Activated T-helper 1 cell treated with anti-CD3 and anti-CD28 coated beads, Interleukin-2, amount 50 U/mL, for 16 hours (primary cell): ENCODE measurements at places on chromosomes 4 and X.

GRCh38 chrX:140661643-140662042 is 47.9 kb upstream of the LINC00632 start:
- DNase-seq = no peak

- no peak for DNase-seq
Measured at GRCh38 chr4:152646221-152646620, 33.6 kb downstream of the TMEM154 start.

- DNase-seq = no peak
Measured at GRCh38 chrX:78650906-78651437, 8.2 kb downstream of the RTL3 start.

DNA sequence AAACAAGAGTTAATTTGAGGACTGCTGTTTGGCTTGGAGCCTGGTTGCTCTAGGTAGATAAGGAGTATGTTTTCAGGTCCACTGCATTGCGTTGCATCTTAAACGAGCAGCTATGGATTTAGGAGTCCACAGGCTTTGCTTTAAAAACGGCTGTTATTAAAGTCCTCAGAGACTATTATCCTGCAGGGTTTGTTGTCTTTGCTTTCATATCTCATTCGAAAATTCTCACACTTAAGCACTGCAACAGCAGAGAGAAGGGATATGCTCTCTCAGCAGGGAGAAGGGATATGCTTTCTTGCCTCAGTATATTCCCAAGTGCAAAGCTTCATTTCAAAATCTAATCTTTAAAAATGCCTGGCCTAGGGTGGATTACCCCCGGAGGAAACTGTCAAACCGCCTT is 444.7 kb upstream of the FTHL17 start:
- no peak for DNase-seq

DNA sequence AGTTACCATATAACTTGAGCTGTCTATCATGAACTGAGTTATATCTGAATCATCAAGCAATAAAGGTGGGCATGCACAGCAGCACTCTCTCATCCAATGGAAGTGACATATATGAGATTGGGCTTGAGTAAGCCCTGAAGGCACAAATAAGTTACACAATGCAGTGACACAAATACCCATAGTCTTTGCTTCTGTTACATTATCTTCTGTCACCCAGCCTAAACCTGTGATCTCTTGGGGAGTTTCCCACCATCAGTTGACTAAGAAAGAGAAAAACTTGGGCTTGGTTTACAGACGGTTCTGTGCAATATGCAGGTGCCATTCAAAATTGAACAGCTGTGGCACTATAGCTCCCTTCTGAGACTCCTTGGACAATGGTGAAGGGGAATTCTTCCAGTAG is 138.8 kb upstream of the IL15 start:
- no peak for DNase-seq

- DNase-seq = no peak
Measured at GRCh38 chrX:10859353-10859752, 239.0 kb upstream of the MID1 start.

- DNase-seq = no peak
Measured at GRCh38 chr4:76995776-76996175, 46.2 kb downstream of the SEPTIN11 start.

GRCh38 chrX:98068024-98068580 is 1184.4 kb downstream of the RPA4 start:
- no peak for DNase-seq

DNA sequence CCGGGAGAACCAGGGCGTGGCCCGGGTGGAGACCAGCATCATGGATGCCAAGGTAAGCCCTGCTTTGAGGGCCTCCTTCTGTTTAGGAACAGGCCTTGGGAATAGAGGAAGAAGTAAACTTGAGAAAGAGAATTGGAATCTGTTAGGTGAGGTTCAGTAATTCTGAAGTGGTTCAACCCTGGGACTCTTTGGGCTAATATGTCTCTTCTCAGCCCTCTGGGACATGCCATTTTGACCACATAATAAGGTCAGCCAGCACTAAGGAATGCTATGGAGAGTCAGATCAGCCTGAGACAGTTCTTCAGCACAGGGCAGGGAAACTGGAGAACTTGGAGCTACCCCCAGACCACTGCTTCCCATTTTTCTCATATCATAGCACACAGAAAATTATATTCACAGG is 63.3 kb upstream of the PRPS1 start:
- DNase-seq = no peak

GRCh38 chrX:119583431-119584059 is 9.2 kb downstream of the UBE2A start:
- DNase-seq = no peak

DNA sequence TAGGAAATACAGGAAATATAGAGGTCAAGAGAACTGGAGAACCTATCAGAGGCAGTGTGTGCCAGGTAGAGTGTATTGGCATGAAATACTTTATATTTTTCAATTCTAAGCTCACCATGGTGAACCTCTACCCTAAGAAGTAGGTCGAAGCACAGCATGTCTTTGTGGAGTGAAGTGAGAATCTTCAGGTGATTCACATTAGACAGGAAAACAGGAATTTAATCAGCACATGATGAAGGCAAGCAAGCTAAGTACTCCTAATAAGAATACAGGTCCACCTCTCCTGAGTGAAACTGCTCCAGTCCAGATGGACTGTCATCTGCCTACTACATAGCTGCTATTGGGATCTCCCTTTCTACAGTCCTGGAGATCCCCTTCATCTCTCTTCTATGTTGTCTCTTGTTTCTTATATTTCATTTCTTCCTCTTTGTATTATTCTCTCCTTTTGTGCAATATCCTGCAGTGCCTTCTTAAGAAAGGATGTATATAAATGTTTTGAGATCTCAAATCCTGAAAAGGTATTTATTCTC is 159.0 kb downstream of the LRBA start:
- no peak for DNase-seq

- DNase-seq = no peak
Measured at GRCh38 chr4:41750121-41750625, 1.6 kb upstream of the PHOX2B start.

DNA sequence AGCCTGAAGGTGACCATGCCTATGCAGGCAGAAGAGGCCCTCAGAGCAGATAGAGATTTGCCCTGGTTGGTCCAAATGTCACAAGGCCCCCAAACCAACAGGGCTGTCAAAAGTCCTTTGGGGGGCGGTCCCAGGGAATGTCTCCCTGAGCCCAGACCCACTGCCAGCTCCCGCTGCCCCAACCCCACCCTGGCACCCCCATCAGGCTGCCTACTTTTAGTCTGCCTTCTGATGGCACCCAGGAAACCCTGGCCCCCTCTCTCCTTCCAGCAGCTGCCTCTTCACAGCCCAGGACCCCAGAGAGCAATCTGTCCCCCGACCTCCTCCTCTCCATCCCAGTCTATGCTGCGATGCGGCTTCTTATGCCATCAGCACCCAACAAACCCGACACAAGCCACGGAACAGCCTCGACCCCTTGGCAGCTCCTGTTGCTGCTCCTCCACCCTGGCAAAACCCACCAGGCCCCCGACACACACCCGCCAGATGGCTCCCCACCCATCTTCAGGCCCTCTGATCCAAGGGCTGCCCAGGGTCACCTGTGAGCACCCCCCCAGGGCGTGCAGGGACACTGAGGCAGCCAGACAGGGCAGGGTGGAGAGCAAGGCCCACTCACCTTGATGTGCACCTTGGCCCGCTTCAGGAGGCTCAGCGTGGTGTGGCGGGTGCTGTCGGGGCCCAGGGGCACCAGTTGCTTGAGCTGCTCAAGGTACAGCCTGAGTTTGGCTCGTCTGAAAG is 9.9 kb downstream of the MXD4 start:
- DNase-seq = no peak

DNA sequence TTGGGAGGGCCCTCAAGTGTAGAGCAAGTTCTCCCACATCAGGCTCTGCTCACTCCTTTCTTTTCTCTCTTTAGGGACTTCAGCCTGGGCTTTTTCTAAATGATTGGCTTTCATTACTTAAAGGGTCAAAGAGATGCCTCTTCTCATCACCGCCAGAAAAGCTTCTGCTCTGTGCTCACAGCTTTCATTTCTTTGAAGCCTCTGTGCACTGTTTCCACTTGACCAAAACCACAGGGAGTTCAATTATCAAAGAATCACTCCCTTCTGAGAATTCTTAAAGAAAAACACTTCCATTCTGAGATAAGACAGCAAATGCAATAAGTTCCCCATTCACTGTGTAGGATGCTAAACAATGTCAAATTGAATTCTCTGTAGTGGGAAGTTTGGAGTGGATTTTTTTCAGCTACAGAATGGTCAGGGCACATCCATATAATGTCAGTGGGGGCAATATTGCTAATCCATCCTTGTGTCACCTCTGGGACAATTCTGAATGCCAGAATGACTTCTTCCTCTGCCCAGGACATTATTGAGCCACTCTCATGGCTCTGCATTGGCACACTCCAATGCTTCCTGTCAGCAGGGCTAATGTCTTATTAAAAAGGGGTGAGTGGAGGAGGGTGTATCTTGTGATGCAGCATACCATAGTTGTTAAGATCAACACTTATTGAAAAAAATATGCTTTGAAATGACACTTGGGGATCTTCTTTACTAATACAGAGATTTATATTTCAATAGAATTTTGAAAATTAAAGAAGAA is 217.6 kb downstream of the SNCA start:
- DNase-seq = no peak

DNA sequence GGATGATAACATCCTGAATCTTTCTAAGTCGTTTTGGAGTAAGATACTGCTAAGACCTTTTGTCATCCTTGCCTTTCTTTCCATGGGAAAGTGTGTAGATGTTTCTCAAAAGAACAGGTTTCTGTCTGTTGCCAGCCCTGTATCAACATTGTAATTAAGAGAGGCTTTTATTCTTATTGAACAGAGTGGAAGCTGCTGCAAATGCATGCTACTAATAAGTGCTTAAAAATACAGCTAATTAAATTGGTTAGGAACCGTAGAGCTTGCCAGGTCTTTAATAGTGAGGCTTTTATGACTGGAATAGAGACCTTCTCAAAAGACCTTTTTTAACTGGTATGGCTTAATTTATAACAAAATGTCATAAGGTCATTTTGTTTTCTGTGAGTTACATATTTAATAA is 34.4 kb downstream of the INTU start:
- no peak for DNase-seq

GRCh38 chr4:158314756-158315487 is 104.6 kb downstream of the TMEM144 start:
- DNase-seq = no peak

GRCh38 chr4:10809905-10810304 is 125.3 kb upstream of the CLNK start:
- no peak for DNase-seq

GRCh38 chr4:107631560-107631959 is 88.5 kb downstream of the PAPSS1 start:
- no peak for DNase-seq

GRCh38 chr4:10667701-10668326 is 16.8 kb downstream of the CLNK start:
- DNase-seq = no peak

- DNase-seq = no peak
Measured at GRCh38 chr4:188428935-188429334, 289.7 kb downstream of the TRIML1 start.

GRCh38 chr4:108143515-108143914 is 25.2 kb downstream of the LEF1 start:
- no peak for DNase-seq

DNA sequence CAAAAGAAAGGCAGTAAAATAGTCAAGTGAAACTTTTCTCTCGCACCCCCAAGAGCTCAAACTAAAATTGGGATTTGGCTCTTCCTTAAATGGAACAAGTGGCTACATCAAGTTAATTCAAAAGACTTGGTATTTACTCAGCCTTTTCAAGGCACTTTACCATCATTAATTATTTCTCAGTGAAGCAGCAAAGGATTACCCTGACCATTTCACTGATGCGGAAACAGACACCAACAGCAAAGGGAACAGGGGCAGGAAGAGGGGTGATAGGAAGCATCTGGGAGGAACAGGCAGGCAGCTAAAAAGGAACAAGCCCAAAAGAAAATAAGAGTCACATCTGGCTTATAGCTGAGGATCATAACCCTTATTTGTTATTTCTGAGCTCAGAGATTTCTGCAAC is 2.7 kb downstream of the SCML2 start:
- DNase-seq = no peak

GRCh38 chr4:153418121-153418520 is 48.0 kb upstream of the TMEM131L start:
- DNase-seq = no peak

DNA sequence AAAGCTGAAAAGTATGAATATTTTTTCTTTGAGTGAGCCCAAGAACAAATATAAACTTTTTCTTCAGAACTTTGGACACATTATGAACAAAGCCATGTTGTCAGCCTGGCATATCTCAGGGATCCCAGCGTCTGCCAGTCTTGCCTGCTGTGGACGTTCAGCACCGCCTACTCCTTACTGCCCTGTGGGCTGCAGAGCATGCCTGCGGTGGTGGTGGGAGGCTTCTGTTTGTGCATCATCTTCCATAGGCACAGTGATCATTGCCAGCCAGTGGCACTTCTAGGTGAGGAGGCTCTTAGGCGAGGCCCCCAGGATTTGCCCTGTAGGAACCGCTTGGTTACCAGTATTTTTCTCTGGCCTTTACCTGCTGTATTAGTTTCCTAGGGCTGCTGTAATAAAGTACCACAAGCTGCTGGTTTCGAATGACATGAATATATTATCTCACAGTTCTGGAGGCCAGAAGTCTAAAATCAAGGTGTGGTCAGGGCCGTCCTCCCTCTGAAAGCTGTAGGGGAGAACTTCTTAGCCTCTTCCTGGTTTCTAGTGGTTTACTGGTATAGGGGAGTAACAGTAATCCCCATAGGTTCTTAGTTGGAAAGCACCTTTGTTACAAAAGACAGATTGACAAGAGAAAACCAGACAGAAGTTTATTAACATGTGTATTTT is 15.4 kb downstream of the ANXA3 start:
- DNase-seq = no peak

DNA sequence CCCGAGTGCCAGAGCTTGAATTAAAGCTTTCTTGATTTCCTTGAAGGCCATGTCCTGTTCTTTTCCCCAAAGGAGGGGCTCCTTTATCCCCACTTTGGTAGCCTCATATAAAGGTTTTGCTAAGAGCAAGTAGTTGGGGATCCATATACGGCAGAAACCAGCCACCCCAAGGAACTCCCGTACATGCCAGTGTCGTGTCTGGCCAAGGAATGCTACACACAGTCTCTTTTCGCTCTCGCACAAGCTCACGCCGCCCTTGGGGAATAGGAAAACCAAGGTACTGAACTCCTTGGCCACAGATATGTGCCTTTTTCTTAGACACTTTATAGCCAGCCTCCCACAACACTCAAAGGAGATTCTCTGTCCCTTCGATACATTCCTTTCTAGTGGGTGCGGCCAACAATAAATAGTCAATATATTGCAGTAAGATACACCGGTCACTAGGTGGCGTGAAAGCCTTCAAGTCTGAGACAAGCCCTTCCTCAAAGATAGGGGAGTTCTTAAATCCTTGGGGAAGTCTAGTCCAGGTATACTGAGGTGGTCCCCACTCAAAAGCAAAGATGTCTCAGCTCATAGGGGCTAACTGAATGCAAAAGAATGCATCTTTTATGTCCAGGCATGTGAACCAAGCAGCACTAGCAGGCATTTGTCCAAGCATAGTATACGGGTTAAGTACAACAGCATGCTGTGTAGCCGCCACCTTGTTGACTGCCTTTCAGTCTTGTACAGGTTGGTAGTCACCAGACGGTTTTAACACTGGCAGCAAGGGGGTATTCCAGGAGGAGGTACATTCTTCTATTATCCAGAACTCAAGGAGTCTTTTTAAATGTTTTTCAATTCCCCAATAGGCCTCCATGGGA is 57.8 kb upstream of the XAGE1B start:
- no peak for DNase-seq

GRCh38 chrX:24148535-24149350 is 786 bp upstream of the ZFX start:
- no peak for DNase-seq
